ENCODE measurements at places on chromosomes 4 and X.

- no peak for DNase-seq
These were observed 22.7 kb upstream of the STX18 start for GRCh38 chr4:4564522-4564921.

GRCh38 chr4:181860157-181860556 is 383.0 kb upstream of the TENM3 start:
- DNase-seq, result peak; percentile 68

DNA sequence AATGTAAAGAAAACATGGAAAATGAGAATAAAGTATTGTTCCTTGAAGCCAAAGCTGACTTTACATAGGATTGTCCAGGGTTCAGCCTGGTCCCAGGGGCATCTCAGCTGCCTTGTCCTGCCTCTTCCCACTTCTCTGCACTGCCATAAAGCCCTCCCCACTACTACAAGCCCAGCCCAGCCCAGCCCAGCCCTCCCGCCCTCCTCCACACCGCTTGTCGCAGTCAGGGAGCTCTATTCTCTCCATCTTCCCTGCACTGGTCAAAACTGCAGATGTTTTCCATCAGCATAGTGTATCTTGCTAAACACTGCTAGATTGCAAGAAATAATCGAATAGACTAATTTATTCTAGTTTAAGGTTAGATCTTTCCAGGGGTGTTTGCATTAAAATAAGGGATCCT is 100.3 kb downstream of the TENM3 start:
- DNase-seq, result no peak

GRCh38 chrX:39815631-39816030 is 282.1 kb downstream of the BCOR start:
- peak; percentile 70 for DNase-seq

GRCh38 chrX:8404471-8404870 is 60.2 kb upstream of the VCX3B start:
- DNase-seq, result no peak

DNA sequence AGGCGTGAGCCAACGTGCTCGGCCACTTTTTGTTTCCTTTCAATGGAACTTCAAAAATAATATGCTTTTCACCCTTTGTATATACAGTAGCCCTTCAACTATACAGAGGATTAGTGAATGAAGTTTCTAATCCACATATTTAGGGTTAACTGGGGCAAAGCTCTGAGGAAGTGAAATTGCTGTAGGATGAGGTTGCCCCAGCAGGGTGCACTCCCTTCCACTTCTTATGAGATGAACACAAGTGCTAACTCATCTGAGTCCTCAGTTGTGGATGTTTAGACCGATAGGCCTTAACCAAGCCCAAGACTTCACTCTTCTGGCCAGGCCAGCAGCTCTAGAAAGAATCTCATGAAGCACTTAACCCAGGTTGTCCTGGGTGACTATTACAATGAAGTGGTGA is 29.1 kb upstream of the CT55 start:
- DNase-seq, result no peak

GRCh38 chr4:1863297-1864033 is 7.5 kb upstream of the LETM1 start:
- no peak for DNase-seq

DNA sequence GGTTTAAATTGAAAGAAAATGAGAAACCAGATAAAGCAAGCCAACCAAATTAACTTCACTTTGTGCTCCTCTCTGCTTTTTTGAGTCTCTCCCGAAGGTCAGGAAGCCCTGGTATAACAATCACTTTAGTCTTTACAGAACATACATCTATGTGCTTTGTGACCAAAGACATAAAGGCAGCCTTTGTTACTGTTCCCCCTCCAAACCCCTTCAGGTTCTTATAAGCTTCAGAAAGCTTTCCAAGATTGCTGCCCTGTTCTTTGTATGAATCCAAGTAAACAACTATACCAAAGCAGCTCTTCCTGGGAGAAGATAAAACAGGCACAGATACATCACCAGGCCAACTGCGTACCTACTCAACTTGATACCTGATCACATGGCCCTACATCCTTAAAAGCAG is 28.7 kb downstream of the RLIM start:
- no peak for DNase-seq

DNA sequence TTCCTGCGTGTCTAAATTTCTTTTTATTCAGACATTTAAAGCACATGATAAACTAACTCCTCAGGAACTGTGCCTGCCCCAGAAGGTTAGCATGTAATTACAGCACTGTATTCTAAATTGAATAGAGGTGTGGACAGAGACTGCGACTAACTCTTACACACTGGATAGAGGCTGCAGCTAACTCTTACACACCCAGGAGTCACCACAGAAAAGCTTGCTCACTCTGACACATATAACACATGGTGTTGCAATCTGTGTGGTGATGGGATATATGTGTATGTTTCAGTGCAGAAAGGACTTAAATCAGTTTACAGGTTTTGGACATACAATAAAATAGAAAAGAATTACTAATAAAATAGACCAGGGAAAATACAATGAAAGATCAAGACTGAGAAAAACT is 41.5 kb downstream of the SMAD1 start:
- no peak for DNase-seq

- peak; percentile 14 for DNase-seq
These were observed 67.6 kb upstream of the MTNR1A start for GRCh38 chr4:186622788-186623464.

- DNase-seq, result no peak
These were observed 356.1 kb upstream of the SLC7A11 start for GRCh38 chr4:138598226-138598625.

GRCh38 chr4:6390356-6390755 is 82.1 kb downstream of the PPP2R2C start:
- no peak for DNase-seq
